ENCODE measurements at places on chromosomes 2 and 18.

DNA sequence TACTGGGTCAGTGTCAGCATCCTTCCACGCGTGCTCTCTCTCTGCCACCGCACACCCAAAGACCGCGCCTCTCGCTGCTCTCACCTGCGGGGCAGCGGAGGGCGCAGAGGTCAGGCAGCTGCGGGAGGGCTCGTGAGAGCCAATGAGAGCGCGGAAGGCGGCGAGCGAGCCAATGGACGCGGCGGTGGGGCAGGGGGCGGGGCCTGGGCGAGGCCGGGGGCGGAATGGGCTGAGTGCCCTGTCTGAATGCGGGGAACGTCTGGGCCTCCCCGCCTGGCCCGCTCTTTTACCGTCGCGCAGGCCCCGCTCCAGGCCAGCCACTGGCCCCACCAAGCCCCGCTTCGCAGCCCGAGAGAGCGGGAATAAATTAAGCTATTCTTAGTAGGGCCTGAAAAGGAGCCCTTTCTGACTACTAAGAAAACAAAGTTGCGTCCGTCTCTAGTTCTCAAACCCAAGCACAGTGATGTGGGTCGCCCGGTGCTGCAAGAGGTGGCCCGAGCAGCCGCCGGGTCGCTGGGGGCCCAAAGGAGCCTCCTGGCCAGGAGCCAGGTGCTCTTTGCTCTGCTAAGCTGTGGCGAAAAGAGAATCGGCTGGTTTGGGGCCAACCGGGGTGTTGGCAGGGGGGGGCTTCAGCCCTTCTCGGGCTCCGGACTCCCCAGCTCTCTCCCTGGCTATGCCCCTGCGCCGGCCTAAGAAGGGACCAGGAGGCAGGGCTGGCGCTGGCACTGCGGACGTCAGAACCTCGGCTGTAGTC is 81.1 kb upstream of the GLI2 start:
- no peaks in the 10 kb centered on the region for H3K36me3 ChIP-seq
- H3K27ac ChIP-seq, result no peak overlapping the region
- no peak for DNase-seq
- H3K27me3 ChIP-seq, result peaks cover 19% of the 10 kb centered on the region

- peak overlapping the region; percentile 94 for H3K27ac ChIP-seq
- peaks cover 3% of the 10 kb centered on the region for H3K36me3 ChIP-seq
- no peak overlapping the region for H3K4me3 ChIP-seq
- H3K27me3 ChIP-seq, result no peaks in the 10 kb centered on the region
Measured at GRCh38 chr2:234463626-234464290, 33.1 kb downstream of the ARL4C start.

- H3K27me3 ChIP-seq, result no peaks in the 10 kb centered on the region
- H3K27ac ChIP-seq, result no peak overlapping the region
- H3K36me3 ChIP-seq, result no peaks in the 10 kb centered on the region
- DNase-seq, result no peak
- no peak overlapping the region for H3K4me3 ChIP-seq
- no peaks in the 10 kb centered on the region for H3K4me1 ChIP-seq
Measured at GRCh38 chr2:16607301-16607700, 58.3 kb downstream of the CYRIA start.

DNA sequence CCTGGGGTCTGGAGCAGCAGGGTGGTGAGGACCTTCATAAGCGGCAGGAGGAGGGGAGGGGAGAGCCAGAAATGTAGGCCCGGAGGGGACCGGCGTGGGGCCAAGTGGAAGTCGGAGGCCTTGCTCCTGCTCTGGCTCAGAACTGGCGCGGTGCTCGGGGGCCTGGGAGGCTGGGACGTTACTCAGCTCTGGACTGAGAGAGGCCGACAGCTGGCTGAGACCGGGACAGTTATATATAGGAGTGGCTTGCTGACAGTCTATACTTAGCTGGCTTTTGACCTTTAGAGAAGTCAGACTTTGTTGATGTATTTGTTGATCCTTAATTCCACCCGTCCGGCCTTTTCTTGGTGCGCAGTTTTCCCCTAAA is 15.7 kb downstream of the IGFBP5 start:
- no peaks in the 10 kb centered on the region for H3K36me3 ChIP-seq
- no peak overlapping the region for H3K27ac ChIP-seq

- H3K4me1 ChIP-seq, result no peaks in the 10 kb centered on the region
- H3K4me3 ChIP-seq, result no peak overlapping the region
- no peaks in the 10 kb centered on the region for H3K27me3 ChIP-seq
- peaks cover 3% of the 10 kb centered on the region for H3K36me3 ChIP-seq
Measured at GRCh38 chr2:32453242-32454062, 96.6 kb downstream of the BIRC6 start.

All from thymus (tissue), 14 donors.